ENCODE measurements at places on chromosomes 13 and 19. TPM values are rescaled to one million over a fixed set of nuclear protein-coding genes. Genes with fewer than 3 reads are reported as not detected.

DNA sequence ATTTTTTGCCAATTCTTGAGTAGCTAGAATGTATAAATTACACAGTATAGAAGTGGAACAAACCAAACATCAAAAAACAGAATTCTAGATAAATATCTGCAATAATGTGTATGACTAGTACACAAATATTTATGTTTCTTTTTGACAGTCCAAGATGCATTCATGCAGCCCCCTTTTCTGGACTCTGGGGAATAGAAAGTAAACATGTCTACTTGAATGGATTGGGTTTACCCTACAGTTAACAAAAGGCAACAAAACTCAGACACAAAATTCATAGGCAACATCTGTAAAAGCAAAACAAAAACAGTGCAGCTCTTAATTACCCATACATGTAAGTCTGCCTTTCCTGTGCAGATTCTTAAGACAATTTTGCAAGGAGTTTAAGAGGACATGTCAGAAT, 419.4 kb upstream of the DACH1 start:
- H3K36me3 ChIP-seq: no peaks in the 10 kb centered on the region
- no peaks in the 10 kb centered on the region for H3K4me1 ChIP-seq
- no peak overlapping the region for H3K27ac ChIP-seq
- DNase-seq: no peak
- no peaks in the 10 kb centered on the region for H3K27me3 ChIP-seq

DNA sequence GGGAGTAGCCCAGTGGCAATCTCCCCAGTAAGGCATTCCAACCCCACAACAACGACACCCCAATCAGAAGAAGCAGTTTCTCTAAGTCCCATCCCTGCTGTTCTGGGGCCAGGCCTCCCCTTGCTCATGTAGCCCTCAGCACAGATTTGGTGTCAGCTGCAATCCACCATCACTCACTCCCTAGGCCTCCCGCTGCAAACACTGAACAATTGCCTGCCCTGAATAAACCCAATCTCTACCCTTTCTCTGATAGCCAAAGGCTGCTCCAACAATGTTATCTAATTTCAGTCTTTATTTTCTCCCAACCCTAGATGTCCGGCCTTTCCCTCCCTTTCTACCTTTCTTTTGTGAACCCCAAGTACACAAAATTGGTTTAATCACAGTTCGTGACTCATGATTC, 5.6 kb upstream of the SOX21 start:
- no peaks in the 10 kb centered on the region for H3K36me3 ChIP-seq
- peaks cover 9% of the 10 kb centered on the region for H3K4me1 ChIP-seq
- H3K27ac ChIP-seq: no peak overlapping the region

GRCh38 chr19:21519488-21519887, 14.1 kb downstream of the ZNF429 start:
- H3K27ac ChIP-seq: no peak overlapping the region
- DNase-seq: no peak
- H3K27me3 ChIP-seq: no peaks in the 10 kb centered on the region
- H3K4me3 ChIP-seq: no peak overlapping the region
- H3K36me3 ChIP-seq: peaks cover 29% of the 10 kb centered on the region
- H3K4me1 ChIP-seq: no peaks in the 10 kb centered on the region

- DNase-seq: no peak
- no peaks in the 10 kb centered on the region for H3K27me3 ChIP-seq
- peak overlapping the region; percentile 97 for H3K4me3 ChIP-seq
- H3K4me1 ChIP-seq: peaks cover 18% of the 10 kb centered on the region
- peak overlapping the region; percentile 97 for H3K27ac ChIP-seq
These were observed 538 bp downstream of the ZNF428 start for GRCh38 chr19:43618921-43619261.

DNA sequence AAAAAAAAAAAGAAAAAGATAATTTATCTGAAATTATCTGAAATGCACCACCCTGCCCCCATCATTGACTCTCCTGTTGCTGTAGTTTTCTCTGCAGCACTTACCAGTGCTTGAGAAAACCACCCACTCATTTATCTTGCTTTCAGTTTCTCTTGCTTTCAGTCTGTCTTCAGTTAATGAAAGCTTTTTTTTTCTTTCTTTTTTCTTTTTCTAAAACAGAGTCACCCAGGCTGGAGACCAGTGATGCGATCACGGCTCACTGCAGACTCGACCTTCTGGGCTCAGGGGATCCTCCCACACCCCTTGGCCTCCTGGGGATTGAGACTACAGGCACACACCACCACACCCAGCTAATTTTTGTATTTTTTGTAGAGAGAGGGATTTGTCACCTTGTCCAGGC, 4.3 kb upstream of the ACP5 start:
- no peaks in the 10 kb centered on the region for H3K27me3 ChIP-seq
- no peak for DNase-seq
- peak overlapping the region; percentile 84 for H3K27ac ChIP-seq
- peak overlapping the region; percentile 28 for H3K4me3 ChIP-seq
- H3K36me3 ChIP-seq: no peaks in the 10 kb centered on the region
- peaks cover 64% of the 10 kb centered on the region for H3K4me1 ChIP-seq

GRCh38 chr13:93151277-93151676, 75.3 kb upstream of the GPC6 start:
- no peak overlapping the region for H3K27ac ChIP-seq
- no peak overlapping the region for H3K4me3 ChIP-seq
- no peaks in the 10 kb centered on the region for H3K36me3 ChIP-seq
- no peaks in the 10 kb centered on the region for H3K27me3 ChIP-seq
- no peaks in the 10 kb centered on the region for H3K4me1 ChIP-seq

Gene SLC15A1
- not detected for total RNA-seq

DNA sequence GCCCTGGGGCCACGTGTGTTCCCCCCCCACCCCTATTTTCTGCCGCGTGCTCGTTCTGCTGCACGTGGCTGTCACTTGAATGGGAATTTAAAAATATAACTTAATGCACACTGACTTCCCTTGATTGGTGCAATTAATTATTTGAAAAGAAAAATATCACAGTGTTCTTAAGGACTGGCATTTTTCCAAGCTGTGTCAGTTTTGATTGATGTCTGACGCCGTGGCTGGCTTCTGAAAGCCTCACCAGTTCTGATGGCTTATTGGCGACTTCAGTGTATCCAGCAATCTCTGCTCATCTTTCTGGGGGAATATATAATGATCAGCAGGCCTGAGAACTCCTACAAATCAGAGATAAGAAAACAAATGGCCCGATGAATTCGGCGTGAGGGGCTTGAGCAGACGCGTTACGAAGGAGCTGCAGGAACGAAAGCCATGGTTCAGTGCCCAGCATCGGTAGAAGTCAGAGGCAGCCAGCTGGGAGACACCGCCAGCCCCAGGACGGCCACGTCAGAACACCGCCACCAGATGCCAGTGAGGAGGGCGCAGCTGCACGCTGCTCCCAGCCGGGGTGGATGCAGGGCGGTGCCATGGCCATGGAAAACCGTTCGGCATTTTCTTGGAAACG, 111.2 kb downstream of the KDM4B start:
- H3K4me1 ChIP-seq: no peaks in the 10 kb centered on the region
- no peaks in the 10 kb centered on the region for H3K27me3 ChIP-seq
- H3K27ac ChIP-seq: no peak overlapping the region

DNA sequence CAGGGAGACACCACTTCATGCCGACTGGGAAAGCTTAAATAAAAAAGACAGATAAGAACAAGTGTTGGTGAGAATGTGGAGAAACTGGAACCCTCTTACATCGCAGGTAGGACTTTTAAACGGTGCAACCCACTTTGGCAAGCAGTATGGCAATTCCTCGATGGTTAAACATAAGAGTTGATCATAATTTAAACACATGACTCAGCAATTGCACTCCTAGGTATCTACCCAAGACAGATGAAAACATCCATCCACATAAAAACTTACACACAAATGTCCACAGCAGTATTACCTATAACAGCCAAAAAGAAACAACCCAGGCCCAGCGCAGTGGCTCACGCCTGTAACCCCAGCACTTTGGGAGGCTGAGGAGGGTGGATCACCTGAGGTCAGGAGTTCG, 21.9 kb downstream of the FLT1 start:
- no peak for DNase-seq
- peaks cover 6% of the 10 kb centered on the region for H3K4me1 ChIP-seq
- H3K27me3 ChIP-seq: no peaks in the 10 kb centered on the region
- no peak overlapping the region for H3K4me3 ChIP-seq

Gene EDNRB
- 60.7 TPM for total RNA-seq

GRCh38 chr19:29668746-29669609, 3.7 kb downstream of the PLEKHF1 start:
- peaks cover 79% of the 10 kb centered on the region for H3K4me1 ChIP-seq
- DNase-seq: no peak
- peaks cover 9% of the 10 kb centered on the region for H3K36me3 ChIP-seq
- H3K27me3 ChIP-seq: no peaks in the 10 kb centered on the region

GRCh38 chr13:80888390-80888789, 547.5 kb upstream of the SPRY2 start:
- H3K27me3 ChIP-seq: no peaks in the 10 kb centered on the region
- H3K4me3 ChIP-seq: no peak overlapping the region
- DNase-seq: no peak
- H3K4me1 ChIP-seq: no peaks in the 10 kb centered on the region
- no peaks in the 10 kb centered on the region for H3K36me3 ChIP-seq

Gene FAM216B
- total RNA-seq: 17.0 TPM

GRCh38 chr13:108915634-108916512, 286.5 kb downstream of the MYO16 start:
- H3K36me3 ChIP-seq: no peaks in the 10 kb centered on the region
- DNase-seq: peak; percentile 86
- H3K27me3 ChIP-seq: no peaks in the 10 kb centered on the region
- peak overlapping the region; percentile 53 for H3K27ac ChIP-seq

GRCh38 chr19:46878613-46879375, 18.0 kb downstream of the ARHGAP35 start:
- no peaks in the 10 kb centered on the region for H3K4me1 ChIP-seq
- H3K36me3 ChIP-seq: peaks cover 9% of the 10 kb centered on the region
- no peak overlapping the region for H3K4me3 ChIP-seq
- no peak for DNase-seq
- H3K27ac ChIP-seq: no peak overlapping the region
- no peaks in the 10 kb centered on the region for H3K27me3 ChIP-seq

DNA sequence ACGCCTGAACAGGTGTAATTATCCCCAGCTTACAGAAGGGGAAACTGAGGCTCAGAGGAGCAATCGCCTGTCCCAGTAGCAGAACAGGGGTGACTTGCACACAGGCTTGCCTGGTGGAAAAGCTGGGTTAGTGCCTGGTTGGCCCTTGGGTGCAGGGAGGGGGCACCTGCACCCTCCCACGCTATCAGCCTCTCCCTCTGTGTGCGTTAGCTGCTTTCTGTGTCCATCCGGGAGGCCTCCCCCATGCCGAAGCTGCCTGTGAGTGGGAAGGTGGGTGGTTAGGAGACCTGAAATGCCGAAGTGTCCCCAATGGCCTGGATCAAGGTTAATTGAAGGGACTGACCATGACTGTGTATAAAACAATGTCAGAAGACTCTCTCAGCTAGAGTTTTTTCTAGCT, 295.0 kb downstream of the ZNF536 start:
- no peak overlapping the region for H3K27ac ChIP-seq
- no peak overlapping the region for H3K4me3 ChIP-seq
- DNase-seq: no peak
- H3K36me3 ChIP-seq: no peaks in the 10 kb centered on the region
- no peaks in the 10 kb centered on the region for H3K4me1 ChIP-seq
- peaks cover 48% of the 10 kb centered on the region for H3K27me3 ChIP-seq

Gene B3GNT8
- total RNA-seq: 22.5 TPM

Gene TTC9B
- not detected for total RNA-seq

DNA sequence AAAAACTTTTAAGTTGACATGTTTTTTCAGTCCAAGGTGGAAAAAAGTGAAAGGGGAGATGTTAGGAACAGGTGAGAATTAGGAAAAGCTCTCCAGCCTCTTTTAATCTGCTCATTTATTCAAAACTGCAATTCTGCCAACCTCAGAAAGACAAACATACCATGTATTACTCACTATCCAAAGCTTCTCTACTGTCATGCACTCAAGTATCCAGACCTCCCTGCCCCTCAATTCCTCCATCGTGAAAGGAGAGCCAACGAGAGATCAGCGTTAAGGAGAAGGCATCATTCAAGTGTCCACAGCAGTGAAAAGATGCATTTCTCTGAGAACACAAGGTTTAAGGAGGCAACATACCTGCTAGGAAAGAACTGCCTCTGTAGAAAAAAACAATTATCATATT, 24.5 kb downstream of the DIAPH3 start:
- H3K36me3 ChIP-seq: no peaks in the 10 kb centered on the region
- H3K4me3 ChIP-seq: no peak overlapping the region
- H3K27ac ChIP-seq: no peak overlapping the region
- H3K4me1 ChIP-seq: no peaks in the 10 kb centered on the region
- H3K27me3 ChIP-seq: no peaks in the 10 kb centered on the region
- no peak for DNase-seq

DNA sequence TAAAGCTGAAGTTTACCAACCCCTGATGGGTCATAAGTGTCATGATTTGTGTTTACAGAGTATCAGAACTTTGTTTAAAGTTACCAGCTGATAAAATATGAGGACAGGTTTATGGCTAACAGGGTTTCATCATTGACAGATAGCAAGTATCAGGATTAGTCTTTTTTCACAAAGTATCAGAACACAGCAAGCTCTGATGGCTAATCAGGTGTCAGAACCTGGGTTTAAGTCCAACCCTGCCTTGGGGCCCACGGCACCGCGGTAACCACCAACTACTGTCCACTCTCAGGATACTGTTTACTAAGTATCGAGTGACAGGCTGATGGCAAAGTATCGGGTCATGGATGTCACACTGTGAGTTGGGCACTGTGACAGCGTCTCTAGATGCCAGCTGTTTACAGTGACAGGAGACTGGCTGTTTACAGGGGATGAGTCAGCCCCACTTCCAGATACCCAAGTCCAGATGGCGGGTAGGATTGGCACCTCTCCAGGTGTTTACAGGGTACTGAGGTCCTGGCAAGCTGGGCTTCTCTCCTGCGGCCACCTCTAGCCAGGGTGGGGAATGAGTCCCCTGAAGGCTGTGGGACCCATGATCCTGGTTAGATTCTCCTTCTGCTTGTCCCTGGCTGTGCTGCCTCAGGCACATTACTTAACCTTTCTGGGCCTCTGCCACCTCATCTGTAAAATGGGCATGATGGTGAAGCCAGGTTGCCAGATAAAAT, 21.8 kb downstream of the ARRDC2 start:
- no peak overlapping the region for H3K4me3 ChIP-seq
- DNase-seq: no peak
- no peaks in the 10 kb centered on the region for H3K36me3 ChIP-seq
- H3K27ac ChIP-seq: peak overlapping the region; percentile 19
- H3K27me3 ChIP-seq: no peaks in the 10 kb centered on the region

- no peaks in the 10 kb centered on the region for H3K27me3 ChIP-seq
- no peak overlapping the region for H3K4me3 ChIP-seq
- H3K36me3 ChIP-seq: peaks cover 4% of the 10 kb centered on the region
- peaks cover 35% of the 10 kb centered on the region for H3K4me1 ChIP-seq
These were observed 1.4 kb upstream of the RASL11A start for GRCh38 chr13:27269114-27269665.

- peak; percentile 97 for DNase-seq
- H3K4me3 ChIP-seq: peak within 1 kb of the TSS; percentile 79
- peaks cover 35% of the 10 kb centered on the region for H3K4me1 ChIP-seq
- no peaks in the 10 kb centered on the region for H3K36me3 ChIP-seq
- H3K27ac ChIP-seq: peak within 1 kb of the TSS; percentile 84
These were observed at the start of gene TNFAIP8L1 for GRCh38 chr19:4638828-4639530. TSS of gene TNFAIP8L1 (plus strand) at chr19:4639516. CDS start at chr19:4651870, 12,354 bp downstream.

Gene FCER2
- 0.50 TPM for total RNA-seq

DNA sequence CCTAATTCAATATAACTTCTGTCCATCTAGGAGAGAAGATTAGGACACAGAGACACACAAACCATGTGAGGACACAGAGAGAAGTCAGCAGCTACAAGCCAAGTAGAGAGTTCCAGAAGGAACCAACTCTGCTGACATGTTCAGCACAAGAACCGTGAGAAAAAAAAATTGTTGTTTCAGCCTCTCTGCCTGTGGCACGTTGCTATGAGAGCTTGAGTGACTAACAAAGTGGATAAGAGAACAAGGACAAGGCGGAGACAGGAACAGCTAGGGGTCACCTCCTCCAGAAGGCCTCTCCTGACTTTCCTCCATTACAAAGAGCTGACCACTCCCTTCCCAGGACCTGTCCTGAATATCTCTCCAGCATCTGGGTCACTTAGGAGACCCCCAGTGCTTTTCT, 5.6 kb upstream of the SIGLEC12 start:
- H3K27me3 ChIP-seq: no peaks in the 10 kb centered on the region
- DNase-seq: no peak
- no peak overlapping the region for H3K27ac ChIP-seq
